ENCODE measurements at places on chromosomes 7 and 10. TPM values are rescaled to one million over a fixed set of nuclear protein-coding genes. Genes with fewer than 3 reads are reported as not detected.

DNA sequence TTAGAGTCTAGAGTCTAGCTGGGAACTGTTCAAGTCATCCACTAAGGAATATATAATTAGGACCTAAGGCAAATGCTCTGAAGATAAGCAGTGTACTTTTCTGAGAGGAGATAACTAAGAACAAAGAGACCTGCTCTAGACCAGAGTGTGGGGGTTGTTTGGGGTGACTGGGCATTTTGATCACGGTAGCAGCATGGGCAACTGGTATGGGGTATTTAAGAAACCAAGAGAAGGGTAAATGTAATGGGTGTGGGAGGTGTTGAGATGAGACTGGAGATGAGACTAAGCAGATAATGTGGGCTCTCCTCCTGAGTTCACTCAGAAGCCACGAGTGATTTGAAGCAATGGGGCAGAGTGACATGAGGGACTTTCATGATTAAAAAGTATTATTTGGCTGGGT lies 1082.9 kb downstream of the GATA3 start:
- no peak for DNase-seq
- no peak overlapping the region for H3K27ac ChIP-seq
- no peaks in the 10 kb centered on the region for H3K27me3 ChIP-seq
- no peaks in the 10 kb centered on the region for H3K4me1 ChIP-seq

DNA sequence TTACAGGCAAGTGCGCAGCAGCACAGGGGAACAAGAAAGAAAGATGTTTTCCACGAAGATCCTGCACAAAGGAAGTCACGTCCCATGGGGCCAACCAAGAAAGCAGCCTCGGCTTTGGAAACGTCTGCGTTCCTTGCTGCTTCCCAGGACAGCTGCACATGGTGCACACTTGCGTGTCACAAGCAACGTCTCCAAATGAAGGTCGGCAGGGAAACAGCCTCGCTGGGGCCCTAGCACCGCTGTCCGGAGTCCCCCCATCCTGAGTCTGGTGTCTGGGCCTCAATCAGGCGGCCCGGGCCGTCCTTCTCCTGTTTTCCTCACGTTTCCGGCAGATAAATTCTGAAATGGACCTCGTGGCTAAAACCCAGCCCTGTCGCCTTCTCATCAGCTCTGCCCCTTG lies 206.2 kb downstream of the DIP2C start:
- H3K27me3 ChIP-seq: no peaks in the 10 kb centered on the region
- no peak overlapping the region for H3K27ac ChIP-seq
- no peak for DNase-seq

DNA sequence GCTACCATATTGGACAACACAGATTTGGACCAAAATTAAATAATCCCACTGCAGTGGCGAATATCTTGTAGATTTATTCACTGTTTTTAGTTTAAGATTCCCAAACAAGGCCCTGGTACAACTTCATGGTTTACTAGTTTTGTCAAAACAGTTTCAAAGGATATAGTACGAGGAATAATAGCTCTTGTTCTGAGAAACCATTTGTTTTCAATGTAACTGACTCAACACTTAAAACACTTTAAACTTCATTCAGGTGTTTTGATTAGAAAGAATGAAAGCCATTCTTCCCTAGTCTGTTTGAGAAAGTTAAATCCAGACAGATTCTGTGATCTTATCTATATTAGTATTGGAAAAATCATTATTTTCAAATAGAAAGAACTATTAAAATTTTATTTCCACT lies 276.4 kb upstream of the MKLN1 start:
- H3K36me3 ChIP-seq: no peaks in the 10 kb centered on the region
- no peaks in the 10 kb centered on the region for H3K4me1 ChIP-seq
- H3K27ac ChIP-seq: no peak overlapping the region

NOS3 gene
- total RNA-seq: 3.1 TPM

GRCh38 chr10:84095811-84096497 lies 43.4 kb upstream of the GHITM start:
- no peaks in the 10 kb centered on the region for H3K36me3 ChIP-seq
- H3K27ac ChIP-seq: no peak overlapping the region
- H3K4me1 ChIP-seq: no peaks in the 10 kb centered on the region

DNA sequence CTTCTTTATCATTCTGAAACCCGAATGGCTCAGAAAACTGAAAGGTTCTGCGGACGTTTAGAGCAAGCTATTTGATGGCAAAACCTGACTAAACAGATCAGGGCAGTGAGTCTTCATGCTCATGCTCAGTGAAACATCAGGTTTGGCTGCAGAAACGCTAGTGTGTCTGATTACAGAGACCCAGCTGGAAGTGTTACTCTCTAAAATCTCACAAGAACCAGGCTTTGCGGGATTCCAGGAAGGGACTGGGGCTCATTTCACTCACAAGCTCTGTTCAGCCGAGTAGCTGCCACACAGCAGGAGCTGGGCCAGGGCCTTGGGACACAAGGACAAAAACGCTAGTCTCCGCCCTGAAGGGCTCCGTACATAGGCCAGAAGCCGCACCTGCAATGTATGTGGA lies 2.9 kb downstream of the PITRM1 start:
- peaks cover 4% of the 10 kb centered on the region for H3K4me1 ChIP-seq
- peaks cover 11% of the 10 kb centered on the region for H3K36me3 ChIP-seq
- H3K27ac ChIP-seq: no peak overlapping the region
- H3K4me3 ChIP-seq: no peak overlapping the region

- H3K36me3 ChIP-seq: no peaks in the 10 kb centered on the region
- H3K4me1 ChIP-seq: no peaks in the 10 kb centered on the region
- DNase-seq: no peak
- H3K4me3 ChIP-seq: no peak within 1 kb of the TSS
- no peak within 1 kb of the TSS for H3K27ac ChIP-seq
- H3K27me3 ChIP-seq: no peaks in the 10 kb centered on the region
Observed at GRCh38 chr7:128910569-128910945, at the start of gene KCP. KCP (minus strand) TSS chr7:128910709; CDS start chr7:128910676, 33 bp downstream.

DNA sequence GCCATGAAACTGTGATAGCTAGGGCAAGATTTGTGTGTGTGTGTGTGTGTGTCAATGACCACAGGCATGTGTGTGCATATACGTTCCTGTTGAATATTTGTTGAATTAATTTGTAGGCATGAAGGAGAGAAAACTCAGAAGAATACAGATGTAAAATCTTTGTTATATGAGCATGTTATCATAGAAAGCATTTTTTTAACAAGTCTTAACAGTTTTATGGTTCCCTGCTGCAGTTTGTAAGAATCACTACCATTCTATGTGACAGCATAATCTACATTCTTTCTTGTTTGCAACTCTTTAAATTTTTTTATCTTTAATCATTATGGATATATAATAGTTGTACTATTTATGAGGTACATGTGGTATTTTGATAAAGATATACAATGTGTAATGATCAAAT lies 130.3 kb downstream of the CD36 start:
- H3K4me1 ChIP-seq: peaks cover 35% of the 10 kb centered on the region
- no peak for DNase-seq
- H3K27ac ChIP-seq: peak overlapping the region; percentile 49
- H3K4me3 ChIP-seq: no peak overlapping the region
- no peaks in the 10 kb centered on the region for H3K27me3 ChIP-seq

CH25H gene
- 0.10 TPM for total RNA-seq

DNA sequence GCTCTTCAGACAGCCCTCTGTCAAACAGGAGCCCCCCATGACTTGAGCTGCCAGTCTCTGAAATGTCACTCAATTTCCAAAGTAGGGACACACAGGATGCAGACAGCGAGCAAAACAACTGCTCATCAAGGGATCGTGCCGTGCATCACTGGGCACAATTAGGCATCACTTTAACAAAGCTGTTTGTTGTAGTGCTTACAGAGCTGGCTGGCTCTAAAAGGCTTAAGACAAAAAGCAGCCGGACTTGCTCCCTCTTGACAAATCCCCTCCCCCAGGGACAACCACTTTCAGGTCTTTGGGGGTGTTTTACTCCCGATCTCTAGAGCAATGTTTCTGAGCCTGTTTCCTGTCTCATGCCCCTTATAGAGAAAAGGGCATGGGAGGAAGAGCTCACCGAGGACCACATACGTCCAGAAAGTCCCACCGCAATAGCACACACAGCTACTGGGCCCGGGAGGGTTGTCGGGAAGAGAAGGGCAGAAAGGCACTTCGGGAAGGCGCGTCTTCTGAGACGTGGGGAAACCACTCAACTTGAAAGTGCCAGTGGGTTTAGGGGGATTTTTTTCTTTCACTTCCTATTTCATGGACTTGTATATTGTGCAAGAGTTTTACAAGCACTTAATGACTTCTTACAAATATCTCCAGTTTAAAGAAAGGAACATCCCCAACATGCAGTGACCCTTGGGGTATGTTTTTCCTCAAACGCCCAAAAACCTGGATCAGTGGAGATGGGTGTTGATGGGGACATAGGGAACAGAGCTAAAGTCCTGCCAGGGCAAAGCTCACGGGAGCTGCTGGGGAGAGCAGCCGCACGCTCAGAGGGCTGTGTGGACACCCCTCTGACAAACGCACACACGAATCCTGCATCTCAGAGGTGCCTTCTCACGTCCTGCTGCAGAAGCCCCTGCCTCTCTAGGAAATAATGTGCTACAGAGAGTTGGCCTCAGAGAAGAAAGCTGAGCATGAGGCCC lies 27.1 kb downstream of the LRRC20 start:
- H3K36me3 ChIP-seq: no peaks in the 10 kb centered on the region
- no peak for DNase-seq
- H3K4me3 ChIP-seq: no peak overlapping the region

STOX1 gene
- 5.8 TPM for total RNA-seq

All from Panc1 (cell line).